Cortex of kidney (tissue), 1 donor: ENCODE measurements at places on chromosomes 12 and 14.

- no peak for DNase-seq
Measured at GRCh38 chr12:30796891-30797371, 42.2 kb upstream of the CAPRIN2 start.

DNA sequence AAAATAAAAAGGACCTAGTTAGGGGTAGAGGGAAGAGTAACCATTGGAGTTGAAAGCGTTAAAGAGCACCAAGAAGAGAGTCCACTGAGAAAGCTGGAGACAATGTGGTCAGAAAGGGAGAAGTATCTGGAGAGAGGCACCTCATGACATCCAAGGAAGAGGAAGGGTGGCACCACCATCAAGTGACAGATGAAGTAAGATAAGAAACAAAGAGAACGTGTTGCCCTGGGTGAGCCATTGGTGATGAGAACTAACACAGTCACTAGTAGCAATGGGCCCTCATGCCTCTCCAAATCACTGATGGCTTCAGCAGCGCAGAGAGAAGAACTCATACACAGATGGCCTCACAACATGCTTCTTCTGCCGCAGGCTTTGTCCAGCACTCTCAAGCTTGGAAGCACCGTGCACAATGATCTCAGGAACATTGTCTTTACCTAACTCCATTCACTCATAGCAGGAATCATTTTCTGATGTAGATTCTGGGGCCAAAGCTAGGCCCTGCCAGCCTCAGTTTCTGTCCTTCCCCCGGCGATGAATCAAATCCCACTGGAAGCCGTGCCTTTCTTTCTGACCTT, 252.9 kb downstream of the DPF3 start:
- no peak for DNase-seq

DNA sequence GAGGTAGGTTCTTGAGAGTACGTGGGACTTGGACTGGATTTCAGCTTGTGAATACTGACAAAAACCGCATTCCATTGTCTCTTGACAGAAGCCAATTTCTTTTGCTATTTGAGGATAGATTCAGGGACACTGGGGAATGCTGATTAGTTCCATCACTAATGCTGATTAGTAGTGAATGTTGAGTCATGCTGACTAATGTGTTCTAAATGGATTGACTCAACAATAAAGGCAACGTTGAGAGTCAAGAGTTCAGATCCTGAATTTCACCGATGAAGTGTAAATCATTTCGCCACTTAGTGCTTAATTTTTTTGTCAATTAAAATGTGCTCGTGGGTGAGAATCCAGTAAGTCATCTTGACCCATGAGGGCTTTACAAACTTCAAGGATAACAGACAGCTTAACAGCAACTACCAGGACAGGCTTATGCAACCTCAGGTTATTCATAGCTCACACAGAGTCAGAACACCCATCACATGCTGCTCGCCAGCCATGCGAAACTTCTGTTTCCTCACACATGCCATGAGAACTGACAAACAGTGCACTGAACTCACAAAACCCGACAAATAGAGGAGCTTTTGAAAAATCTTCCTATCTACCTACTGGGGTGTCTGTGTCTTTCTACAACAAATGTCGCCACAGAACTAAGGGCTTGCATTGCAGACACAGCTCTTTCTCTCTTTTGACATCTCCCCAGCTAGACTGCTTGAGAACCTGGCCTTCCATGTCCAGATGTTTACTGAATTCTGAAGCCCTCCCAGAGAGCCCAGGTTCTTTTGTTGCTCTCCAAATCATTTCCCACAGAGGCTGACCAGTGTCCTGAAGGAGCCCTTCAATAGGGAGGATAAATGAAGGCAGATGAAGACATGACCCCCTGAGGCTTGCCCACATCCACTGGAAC, 316.4 kb downstream of the ZFP36L1 start:
- no peak for DNase-seq

- DNase-seq, result no peak
Measured at GRCh38 chr12:50765095-50765911, 1.4 kb downstream of the ATF1 start.

DNA sequence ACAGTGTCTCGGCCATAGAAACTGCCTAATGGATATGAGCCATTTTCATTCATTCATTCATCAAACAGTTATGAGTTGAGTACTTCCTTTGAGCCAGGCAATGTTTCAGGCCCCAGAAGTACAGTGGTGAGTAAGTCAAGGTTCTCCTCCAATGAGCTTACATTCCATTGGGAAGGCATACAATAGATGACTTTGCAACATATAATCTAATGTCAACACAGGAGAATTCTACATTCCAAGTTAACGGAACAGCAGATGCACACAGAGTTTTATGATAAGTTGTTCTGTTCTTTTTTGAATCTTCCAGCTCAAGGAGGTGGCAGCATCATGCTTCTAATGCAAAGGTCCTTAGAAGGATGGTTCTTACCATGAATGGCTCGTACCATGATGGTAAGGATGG, 3.2 kb upstream of the RFC5 start:
- no peak for DNase-seq

GRCh38 chr14:86141966-86142365, 612.0 kb downstream of the FLRT2 start:
- no peak for DNase-seq

DNA sequence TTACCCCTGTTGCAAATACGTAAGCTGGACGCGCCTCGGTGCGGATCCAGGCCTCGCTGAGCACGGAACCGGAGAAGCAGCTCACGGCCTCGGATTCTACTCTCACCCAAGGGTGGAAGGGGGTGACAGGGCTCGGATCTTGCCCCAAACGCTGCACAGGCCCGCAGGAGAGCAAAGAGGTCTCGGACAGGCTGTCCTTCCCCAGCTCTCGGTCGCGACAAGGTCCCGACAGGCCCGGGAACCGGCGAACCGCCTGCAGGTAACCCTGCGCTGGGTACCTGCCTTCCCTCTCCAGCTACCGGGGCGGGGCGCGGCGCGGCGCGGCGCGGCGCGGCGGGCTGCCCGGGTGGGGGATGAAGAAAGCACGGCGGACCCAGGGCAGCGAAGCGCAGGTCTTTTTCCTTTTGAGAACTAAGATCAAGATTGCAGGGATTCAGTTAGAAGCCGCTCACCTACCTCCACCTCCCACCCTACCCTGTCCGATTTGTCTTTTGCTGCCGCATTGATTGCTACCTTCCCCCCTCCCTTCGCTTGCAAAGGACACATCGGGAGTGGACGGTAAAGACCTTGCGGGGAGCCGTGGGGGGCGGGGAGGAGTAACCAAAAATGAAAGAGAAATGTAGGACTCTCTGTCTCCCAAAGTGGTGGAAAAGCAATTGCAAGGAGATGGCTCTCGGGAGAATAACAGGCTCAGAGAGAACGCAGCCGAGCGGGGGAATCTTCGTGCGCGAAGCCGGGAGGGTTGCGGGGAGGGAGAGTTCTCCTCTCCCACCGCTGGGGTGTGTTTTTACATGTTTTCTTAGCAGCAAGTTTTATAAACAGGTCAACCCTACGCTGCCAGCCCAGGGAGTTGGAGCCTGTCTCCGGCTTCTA, 8.4 kb upstream of the TBX3 start:
- no peak for DNase-seq

DNA sequence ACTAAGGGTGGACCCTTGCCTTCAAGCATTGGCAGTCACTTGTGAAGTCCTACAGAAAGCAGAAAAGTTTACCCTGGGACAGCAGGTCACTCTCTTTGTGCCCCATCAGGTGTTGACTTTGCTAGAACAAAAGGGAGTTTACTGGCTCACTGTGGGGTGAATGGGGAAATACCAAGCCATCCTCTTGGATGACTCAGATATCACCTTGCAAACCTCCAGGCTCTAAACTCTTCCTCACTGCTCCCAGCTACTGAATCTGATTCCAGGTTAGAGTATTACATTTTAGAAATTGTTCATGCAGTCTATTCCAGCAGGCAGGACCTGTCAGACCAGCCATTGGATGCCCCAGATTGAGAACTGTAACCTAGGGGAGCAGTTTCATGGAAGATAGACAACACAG, 7.3 kb upstream of the EDDM3B start:
- DNase-seq, result no peak

GRCh38 chr14:50961605-50962221, 17.4 kb upstream of the PYGL start:
- no peak for DNase-seq

GRCh38 chr14:41154143-41154807, 452.4 kb upstream of the LRFN5 start:
- DNase-seq, result no peak

DNA sequence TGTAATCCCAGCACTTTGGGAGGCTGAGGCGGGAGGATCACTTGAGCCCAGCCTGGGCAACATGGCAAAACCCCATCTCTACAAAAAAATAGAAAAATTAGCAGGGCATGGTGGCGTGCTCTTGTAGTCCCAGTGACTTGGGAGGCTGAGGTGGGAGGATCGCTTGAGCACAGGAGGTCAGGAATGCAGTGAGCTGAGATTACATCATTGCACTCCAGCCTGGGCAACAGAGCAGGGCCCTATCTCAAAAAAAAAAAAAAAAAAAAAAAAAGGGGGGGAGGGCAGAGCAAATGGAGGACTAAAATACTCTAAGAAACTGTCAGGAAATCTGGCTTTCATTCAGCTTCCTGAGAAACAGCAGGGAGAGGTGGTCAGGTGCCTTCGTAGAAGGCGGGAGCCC, 31.7 kb upstream of the TSPAN9 start:
- DNase-seq, result no peak

GRCh38 chr12:126768517-126768916, 1498.5 kb upstream of the TMEM132C start:
- DNase-seq, result no peak

- DNase-seq, result no peak
Measured at GRCh38 chr12:180445-180844, 33.5 kb downstream of the SLC6A12 start.
